ENCODE measurements at places on chromosomes 12 and 14. TPM values are rescaled to one million over a fixed set of nuclear protein-coding genes. Genes with fewer than 3 reads are reported as not detected.

Gene STAC3
- total RNA-seq = 0.50 TPM

Gene ACTR6
- 12.5 TPM for total RNA-seq

Gene TAS2R7
- total RNA-seq = not detected

Gene PKP2
- total RNA-seq = 1.2 TPM

Gene OTOGL
- total RNA-seq = 0.17 TPM

Gene LRRC9
- total RNA-seq = not detected

Gene PNMA1
- total RNA-seq = 17.5 TPM

Gene DBX2
- not detected for total RNA-seq

Gene BCL11B
- under 0.01 TPM for total RNA-seq

Gene NOC4L
- 22.4 TPM for total RNA-seq

Gene RIMBP2
- not detected for total RNA-seq

Gene TPPP2
- total RNA-seq = not detected

Gene CEP170B
- 11.6 TPM for total RNA-seq

Gene VRTN
- total RNA-seq = not detected

Gene SLC17A8
- total RNA-seq = not detected

Gene TCL1B
- total RNA-seq = not detected

Gene KRT6C
- not detected for total RNA-seq

Gene PLEKHD1
- not detected for total RNA-seq

Gene SMIM41
- not detected for total RNA-seq

Gene DNAJC22
- 9.1 TPM for total RNA-seq

Gene CAPRIN2
- 13.2 TPM for total RNA-seq

Gene ABCB9
- 7.7 TPM for total RNA-seq

Gene COX6A1
- total RNA-seq = 928 TPM

Gene BRAP
- total RNA-seq = 12.4 TPM

Gene FGF6
- not detected for total RNA-seq

Gene CDH24
- total RNA-seq = 9.8 TPM
